H54 (cell line): ENCODE measurements at places on chromosomes 12 and 14.

DNA sequence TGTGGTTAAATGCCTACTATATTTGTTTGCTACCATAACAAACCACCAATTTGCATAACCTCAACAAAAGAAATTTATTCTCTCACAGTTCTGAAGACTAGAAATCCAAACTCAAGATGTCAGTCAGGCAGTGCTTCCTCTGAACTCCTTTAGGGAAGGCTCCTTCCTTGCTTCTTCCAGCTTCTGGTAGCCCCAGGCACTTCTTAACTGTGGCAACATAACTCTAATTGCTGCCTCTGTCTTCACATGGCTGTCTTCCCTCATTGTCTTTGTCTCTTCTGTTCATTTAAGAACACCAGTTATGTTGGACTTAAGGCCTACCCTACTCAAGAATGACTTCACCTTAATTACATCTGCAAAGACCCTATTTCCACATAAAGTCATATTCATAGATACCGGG is 206.9 kb downstream of the SYT1 start:
- no peak for DNase-seq

GRCh38 chr12:96047229-96048211 is 12.1 kb upstream of the LTA4H start:
- DNase-seq, result no peak

DNA sequence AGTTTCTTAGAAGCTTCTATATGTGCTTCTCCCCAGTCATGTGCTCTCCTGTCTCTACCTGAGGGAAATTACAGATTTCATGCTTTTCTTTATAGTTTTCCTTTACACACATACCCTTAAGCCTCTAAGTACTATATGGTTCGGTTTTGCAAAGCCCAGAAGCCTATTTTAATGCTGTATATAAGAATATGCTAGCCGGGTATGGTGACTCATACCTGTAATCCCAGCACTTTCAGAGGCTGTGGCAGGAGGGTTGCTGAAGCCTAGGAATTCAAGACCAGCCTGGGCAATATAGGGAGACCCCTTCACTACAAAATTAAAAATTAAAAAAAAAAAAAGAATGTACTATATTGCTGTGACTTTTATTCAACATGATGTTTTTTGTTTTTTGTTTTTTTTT is 15.4 kb downstream of the DGLUCY start:
- DNase-seq, result no peak

DNA sequence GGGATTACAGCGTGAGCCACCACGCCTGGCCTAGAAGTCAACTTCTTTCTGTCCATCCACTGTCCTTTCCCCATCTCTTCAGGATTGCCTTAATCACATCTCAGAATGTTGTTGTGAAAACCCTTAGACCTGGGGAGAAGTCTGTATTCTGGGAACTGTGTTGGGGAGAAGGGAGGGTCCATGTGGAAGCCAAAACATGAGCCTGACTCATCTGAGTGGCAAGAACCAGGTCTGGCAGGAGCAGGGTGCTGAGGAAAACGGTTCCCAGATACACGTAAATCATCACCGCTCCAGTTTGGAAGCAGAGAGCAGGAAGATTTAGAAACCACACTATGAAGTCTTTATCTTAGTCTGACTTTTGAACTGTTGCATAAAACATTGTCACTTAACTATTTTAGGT is 245.6 kb upstream of the RGS6 start:
- DNase-seq, result no peak

GRCh38 chr12:49959685-49960473 is 1.8 kb upstream of the AQP5 start:
- DNase-seq, result peak; percentile 100

- DNase-seq, result no peak
These were observed 143.4 kb upstream of the NAV3 start for GRCh38 chr12:77687321-77687720.

GRCh38 chr12:53201177-53201541 is 5.9 kb downstream of the ITGB7 start:
- DNase-seq, result no peak

GRCh38 chr14:54760866-54761575 is 141.6 kb downstream of the GCH1 start:
- no peak for DNase-seq

DNA sequence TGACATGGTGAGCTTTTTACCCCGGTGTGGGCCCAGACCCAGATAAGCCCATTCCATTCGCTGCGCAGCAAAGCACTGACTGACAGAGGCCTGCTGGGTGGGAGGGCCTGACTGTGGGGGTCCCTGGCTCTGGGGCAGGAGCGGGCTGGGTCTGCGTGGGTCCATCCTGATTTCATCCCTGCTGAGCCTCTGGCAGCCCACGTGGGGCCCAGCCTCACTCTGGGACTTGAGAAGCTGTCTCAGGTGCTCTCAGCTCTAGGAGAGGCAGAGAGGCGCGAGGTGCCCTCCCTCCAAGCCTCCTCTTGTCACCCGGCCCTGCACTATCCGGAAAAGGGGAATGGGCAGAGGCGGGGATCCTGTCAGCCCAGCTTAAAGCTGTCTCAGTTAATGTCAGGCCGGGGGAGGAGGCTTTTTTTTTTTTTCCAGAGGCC is 927 bp downstream of the ABCB9 start:
- DNase-seq, result no peak

DNA sequence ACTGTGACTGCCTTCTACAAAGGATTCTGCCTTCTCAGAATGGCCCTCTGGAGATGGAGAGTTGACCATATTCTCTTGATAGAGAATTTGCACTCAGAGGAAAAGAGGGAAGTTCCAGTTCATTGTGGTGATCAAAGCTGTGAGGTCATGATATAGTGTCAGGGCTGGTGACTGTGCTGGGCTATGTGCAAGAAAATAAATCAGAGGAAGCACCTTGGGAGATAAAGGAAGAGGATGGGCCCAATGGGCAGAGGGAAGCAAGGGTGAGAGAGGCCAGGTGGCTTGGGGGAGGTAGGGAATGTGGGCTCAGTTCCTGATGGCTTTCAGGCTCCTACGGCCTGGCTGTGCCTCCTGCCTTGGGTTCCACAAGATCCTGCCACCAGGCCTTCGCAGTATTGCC is 145.8 kb downstream of the SLC8A3 start:
- no peak for DNase-seq

GRCh38 chr14:75650253-75651058 is 10.2 kb downstream of the ERG28 start:
- no peak for DNase-seq

DNA sequence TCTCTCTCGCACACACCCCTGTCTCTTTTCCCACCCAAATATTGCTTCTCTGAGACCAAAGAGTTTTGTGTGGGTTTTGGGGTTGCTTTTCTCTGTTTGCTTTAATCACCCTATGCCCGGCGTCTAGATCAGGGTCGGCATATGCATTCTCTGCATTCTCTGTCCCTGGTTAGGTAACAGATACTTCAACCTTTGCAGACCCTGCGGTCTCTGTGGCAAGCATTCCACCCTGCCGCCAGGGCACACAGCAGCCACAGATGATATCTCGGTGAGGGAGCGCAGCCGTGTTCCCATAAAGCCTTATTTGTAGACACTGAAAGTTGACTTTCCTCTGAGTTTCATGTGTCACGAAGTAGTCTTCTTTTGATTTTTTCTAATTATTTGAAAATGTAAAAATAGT is 110.4 kb upstream of the FZD10 start:
- DNase-seq, result no peak

- DNase-seq, result no peak
These were observed 205.9 kb downstream of the KIF21A start for GRCh38 chr12:39237004-39237403.

- peak; percentile 94 for DNase-seq
These were observed 3.6 kb upstream of the RHOF start for GRCh38 chr12:121796855-121797751.

GRCh38 chr14:23062002-23062401 is 4.7 kb upstream of the CDH24 start:
- DNase-seq, result peak; percentile 69

GRCh38 chr12:124015494-124016461 is 42.8 kb downstream of the ZNF664 start:
- no peak for DNase-seq

GRCh38 chr14:53954551-53955228 is 1.9 kb downstream of the BMP4 start:
- no peak for DNase-seq

DNA sequence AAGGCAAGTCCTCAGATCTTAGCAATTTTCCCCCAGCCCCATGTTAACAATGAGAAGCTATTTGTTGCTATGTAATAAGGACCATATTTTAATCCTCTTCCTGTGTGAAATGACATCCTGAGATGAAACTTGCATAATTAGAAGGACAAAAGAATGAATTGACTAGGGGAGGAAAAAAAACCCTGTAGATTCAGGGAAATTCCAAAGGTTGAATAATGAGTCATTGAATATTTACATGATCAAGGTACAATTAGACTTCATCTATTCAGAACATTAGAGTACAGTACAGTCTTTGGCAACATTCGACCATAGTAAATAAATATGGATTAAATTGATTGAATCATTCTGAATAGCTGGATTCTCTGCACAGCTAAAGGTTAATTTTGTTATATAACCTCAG is 9.4 kb downstream of the MYBPC1 start:
- DNase-seq, result no peak

DNA sequence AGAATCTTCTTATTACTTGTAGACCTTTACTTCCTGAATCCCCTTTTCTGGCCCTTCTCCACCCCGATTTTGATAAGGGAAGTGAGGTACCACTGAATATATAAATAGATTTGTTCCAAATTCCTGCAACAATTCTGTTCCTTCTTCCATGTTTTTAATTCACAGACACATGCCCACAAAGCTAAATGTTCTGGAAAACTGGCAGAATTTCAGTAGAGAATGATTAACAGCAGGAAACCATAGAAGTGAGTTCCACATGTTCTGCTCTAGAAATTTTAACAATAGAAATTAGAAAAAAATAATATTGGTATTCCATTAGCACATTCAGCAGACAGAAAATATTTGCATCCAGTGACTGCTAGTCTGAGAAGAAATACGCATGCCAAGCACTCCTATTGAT is 139.6 kb downstream of the SLC2A13 start:
- no peak for DNase-seq

DNA sequence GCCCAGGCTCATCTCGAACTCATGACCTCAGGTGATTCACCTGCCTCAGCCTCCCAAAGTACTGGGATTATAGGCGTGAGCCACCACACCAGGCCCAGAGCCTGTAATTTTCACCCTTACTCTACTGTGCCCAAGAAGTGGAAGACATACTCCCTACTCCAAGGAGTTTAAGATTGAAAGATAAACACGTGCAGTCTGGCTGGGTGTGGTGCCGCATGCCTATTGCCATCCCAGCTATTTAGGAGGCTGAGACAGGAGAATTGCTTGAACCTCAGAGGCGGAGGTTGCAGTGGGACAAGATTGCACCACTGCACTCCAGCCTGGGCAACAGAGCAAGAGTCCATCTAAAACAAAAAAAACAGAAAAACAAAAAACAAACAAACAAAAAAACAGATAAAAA is 90.0 kb downstream of the NINJ2 start:
- no peak for DNase-seq

GRCh38 chr14:94560291-94560665 is 964 bp upstream of the SERPINA4 start:
- no peak for DNase-seq

GRCh38 chr12:132807295-132808092 is 21.2 kb downstream of the GOLGA3 start:
- DNase-seq, result no peak
